Cortex of kidney (tissue), 1 donor: ENCODE measurements at places on chromosomes 3 and 15.

GRCh38 chr3:127419182-127419581 lies 131.3 kb upstream of the PRR20G start:
- no peak for DNase-seq

DNA sequence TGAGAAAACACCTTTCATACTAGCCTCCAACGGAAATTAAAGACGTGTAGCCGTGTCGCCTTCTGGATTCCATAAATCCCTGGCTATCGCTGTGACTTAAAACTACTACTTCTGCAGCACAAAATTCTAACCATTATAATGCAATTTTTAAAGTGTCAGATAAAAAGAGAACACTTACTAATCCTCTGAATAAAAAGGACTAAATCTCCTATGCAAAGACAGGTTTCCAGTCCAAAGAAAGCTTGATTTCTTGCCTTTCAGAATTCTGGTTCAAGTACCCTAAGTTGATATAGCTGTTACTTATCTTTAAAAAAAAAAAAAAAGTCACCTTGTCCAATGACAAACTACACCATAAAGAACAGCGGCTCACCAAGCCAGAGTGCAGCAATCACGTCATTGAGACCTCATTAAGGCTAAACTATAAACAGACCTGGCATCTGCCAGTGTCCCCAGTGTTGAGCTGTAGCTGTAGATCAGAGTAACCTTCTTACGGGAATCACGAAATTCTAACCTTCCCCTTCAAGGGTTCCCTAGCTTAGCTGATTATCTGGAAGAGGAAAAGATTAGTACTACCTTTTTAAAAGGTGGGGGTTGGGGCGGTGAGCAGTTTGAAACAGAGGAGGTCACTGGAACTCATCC lies 2.2 kb downstream of the ABCC5 start:
- no peak for DNase-seq

DNA sequence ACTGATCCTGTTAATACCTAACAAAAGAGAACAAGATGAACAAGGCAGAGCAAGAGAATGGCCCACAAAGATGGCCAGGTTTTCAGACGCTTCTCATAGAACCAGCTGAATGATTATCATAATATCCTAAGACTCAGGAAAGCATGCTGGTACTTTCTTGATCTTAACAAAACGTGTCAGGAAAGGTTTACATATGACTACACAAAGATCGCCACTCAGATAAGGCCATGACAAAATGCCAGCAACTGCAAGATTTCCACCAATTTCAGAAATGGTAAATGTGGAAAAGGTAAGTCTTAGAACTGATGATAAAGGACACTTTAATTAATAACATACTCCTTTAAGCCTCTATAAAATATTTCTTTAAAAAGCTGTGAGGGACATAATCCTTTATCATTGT lies 108.8 kb downstream of the DLG1 start:
- no peak for DNase-seq

DNA sequence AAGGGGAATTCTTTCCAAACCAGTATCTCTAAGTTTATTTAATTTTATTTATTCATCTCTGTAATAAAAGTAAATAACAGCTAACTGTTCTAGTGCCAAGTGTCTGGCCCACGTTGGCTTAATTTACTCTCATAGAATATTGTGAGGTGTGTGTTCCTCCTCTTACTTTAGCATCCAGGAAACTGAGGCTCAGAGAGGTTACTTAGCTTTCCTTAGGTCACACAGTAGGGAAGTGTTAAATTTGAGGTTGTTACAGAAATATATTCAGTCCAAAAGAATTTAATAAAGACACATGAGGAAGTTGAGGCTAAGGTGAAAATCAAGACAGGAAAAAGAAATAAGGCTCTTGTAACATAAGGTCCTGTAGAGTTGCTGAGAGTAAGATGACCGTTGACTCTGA lies 84.4 kb upstream of the MRPS22 start:
- DNase-seq, result no peak

GRCh38 chr3:25421747-25422146 lies 6.3 kb upstream of the RARB start:
- no peak for DNase-seq

GRCh38 chr3:74041068-74041675 lies 416.4 kb upstream of the PDZRN3 start:
- DNase-seq, result no peak

GRCh38 chr15:79863886-79864285 lies 32.9 kb downstream of the MTHFS start:
- DNase-seq, result no peak

GRCh38 chr3:151875759-151876158 lies 2.3 kb downstream of the SUCNR1 start:
- DNase-seq, result no peak

DNA sequence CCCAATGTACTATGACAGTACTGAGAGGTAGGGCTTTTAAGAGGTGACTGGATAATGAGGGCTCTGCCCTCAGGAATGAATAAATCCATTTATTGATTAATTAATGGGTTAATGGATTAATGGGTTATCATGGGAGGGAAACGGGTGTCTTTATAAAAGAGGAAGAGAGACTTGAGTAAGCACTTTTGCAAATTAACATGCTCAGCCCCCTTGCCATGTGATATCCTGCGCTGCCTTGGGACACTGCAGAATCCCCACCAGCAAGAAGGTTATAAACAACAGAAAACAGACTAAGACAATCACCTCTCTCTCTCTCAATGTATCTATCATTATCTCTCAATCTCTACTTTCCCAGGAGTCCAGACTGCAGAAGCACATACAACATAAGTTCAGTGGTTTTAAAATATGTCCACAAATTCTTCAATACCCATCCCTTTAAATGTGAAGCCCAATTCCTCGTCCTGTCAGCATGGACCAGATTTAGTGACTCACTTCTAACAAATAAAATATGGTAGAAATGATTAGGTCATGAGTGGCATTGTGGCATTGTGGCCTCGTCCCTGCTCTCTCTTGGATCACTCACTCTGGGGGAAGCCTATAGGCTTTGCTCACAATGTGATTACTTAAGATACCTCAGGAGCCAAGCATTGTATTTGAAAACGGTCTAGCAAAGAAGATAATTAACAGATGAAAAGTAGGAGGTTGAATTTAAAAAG lies 40.0 kb upstream of the IL12A start:
- DNase-seq, result no peak

DNA sequence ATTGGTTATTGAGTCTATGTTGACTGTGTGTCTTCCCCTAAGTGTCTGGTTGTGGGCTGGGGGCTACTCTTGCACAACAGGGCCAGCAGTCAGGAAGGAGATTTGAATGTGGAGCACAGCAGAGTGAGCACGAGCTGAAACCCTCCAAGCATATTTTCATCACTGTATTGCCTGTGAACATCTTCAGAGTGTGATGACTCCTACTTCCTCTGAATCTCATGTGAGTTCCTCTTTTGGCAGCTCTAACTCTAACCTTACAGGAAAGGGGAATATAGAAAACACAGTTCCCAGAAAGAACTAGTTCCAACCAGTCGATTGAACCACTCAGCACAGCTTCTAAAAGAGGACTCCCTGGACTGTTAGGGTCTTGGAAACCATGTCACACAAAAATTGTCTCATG lies 211.6 kb downstream of the RAP2B start:
- DNase-seq, result no peak

- DNase-seq, result no peak
Observed at GRCh38 chr3:32813180-32813579, 4.6 kb upstream of the TRIM71 start.

DNA sequence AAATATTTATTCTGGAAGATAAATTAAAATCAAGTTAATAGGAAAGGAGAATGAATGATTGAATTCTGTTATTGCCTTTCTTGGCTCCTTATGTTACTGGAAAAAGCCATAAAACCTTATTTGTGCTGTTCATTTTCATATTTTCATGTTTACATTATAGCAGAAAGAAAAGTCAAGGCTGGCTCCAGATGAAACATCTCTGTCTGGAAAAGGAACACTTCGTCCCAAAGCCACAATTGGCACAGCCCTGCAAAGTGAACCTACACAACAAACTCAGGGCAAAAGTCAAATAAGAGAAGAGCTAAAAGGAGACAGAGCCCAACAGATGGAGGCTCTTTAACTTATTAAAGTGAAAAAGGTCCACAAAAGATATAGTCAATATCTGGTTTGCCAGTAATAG lies 73.4 kb downstream of the GTPBP8 start:
- DNase-seq, result no peak

DNA sequence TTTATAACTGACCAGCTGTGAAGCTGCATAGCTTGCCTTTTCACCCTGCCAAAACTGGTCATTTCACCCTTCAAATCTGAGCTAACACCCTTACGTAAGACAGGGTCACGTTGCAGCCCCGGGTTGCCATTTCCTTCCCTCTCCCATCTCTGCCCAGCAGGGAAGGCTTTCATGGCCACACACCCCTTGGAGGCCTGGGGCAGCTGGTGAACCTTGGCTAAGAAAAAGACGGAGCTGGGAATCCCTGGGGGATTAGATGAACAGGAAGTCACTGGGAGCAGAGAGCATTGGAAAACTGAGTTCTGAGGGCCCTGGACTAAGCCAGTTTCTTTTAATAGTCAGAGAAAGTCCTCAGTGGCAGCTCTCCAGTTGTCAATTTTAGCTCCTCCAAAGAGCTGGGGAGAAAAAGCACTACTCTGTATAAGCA lies 67.8 kb downstream of the TTC23 start:
- no peak for DNase-seq

DNA sequence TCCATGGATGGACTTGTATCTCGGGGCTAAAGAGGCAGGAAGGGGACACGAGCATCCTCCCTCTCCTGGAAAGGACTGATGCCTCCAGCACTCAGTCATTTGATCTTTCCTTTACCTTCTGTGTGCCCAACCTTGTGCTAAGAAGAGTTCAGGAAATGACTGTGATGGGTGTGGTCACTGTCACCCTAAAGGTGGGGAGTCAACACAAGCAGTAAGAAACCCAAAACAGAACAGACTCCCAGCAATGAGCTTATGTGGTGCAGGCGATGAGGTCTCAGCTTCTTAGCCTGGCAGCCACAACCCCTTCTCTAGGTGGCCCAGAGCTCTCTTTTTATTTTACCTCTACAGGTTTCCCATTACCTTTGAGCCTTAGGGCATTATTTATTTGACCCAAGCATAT lies 3.8 kb downstream of the MPI start:
- no peak for DNase-seq

- no peak for DNase-seq
Observed at GRCh38 chr3:17320266-17320665, 422.2 kb downstream of the TBC1D5 start.

DNA sequence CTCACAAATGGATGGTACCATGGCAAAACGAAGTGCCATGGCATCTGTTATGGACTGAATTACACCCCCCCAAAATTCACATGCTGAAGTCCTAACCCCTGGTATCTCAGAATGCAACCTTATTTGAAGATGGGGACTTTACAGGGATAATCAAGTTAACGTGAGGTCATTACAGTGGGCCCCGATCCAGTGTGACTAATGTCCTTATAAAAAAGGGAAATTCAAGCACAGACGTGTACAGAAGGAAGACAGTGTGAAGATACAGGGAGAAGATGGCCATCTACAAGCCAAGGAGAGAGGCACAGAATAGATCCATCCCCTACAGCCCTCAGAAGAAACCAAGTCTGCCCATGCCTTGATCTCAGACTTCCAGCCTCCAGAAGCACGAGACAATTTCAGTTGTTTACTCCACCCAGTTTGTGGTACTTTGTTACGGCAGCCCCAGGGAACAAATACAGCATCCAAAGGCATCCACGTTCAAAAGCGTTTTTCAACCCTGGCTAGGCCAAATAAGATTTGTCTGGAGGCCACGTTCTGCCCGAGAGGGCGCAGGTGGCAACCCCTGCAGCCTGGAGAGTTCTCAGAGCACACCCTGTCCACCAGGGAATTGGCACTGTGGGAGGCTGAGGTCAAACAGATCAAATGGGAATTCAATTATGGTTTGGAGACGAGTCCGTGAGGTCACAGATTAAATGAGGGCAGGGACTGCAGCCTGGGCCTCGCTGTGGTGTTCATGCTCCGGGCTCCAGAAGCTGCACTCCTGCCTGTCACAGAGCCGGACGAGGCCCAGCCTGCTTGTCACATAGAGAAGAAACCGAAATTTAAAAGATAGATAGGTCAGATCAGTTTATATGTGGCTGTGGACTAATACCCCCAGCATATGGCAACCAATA lies 494.8 kb downstream of the SHQ1 start:
- DNase-seq, result no peak

DNA sequence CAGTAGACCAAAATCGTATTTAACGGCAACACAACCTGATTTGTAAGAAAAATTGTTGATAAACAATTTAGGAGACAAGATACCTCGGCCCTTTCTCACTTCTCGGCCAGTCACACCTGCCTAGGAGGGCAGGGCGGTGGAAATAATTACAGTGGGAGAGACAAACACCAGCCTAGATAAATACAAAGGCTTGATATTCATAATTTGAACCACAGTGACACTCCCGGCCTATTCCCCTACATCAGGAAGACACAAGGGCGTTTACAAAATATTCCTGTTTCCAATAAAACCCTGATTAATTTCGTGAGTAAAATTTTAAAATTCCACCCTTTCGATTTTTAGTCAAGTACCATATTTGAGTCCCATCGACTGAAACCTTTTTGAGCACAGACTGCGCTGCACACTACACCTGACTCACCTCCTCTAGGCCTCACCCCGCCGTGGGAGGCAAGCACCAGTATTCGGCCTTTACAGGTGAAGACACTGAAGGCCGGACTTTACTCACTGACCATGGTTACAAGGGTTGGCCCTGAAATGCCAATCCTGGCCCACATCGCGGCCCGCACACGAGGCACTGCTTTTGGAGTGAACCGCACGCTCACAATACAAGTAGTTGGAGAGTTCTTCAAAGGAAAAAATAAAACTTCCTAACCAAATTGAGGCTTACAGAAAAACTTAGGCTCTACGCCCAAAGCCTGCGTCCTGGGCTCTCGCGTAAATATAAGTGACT lies 794 bp downstream of the ARPP19 start:
- no peak for DNase-seq

- no peak for DNase-seq
Observed at GRCh38 chr3:142645236-142645793, 49.1 kb downstream of the PLS1 start.

DNA sequence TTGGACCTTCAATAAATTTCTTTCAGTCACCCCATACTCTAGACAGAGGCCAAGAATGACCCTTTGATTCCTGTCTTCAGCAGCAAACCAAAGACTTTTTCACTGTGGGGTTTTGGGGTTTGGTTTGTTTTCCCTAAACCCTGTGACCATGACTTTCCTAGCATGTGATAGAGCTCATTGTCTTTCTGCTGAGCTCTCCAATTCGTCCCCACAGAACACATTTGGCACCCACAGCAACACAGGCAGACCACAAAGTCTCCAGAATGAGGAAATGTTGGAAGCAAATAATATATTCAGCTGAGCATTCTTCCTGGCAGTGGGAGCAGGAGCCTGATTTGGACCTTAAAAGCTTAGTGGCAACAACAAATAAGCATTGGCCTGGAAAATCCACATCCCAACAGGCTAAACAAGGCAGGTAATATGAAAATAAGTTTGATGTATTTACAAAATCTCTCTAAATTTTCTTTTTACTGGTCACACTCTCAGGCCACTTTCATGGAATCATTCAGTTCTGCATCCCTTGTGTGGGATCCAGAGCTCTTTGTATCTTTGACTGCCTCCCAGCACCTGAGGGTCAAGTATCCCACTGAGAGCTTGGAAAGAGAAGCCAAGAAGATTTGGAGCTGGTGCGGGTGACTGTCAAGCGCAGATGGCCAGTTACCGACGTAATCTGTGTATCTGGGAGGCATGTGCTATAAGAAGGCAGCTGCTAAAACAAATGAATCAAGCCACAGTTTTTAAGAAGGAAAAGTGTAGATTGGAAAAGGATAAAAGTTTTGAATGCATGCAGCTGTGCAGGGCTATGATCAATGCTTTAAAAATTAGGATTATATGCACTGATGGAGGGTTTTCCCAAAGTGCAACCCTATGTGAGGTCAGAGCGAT lies 36.5 kb upstream of the CPB1 start:
- no peak for DNase-seq
